ENCODE measurements at places on chromosomes 1 and 21.

- DNase-seq, result no peak
Measured at GRCh38 chr1:220378571-220379302, 106.5 kb upstream of the RAB3GAP2 start.

DNA sequence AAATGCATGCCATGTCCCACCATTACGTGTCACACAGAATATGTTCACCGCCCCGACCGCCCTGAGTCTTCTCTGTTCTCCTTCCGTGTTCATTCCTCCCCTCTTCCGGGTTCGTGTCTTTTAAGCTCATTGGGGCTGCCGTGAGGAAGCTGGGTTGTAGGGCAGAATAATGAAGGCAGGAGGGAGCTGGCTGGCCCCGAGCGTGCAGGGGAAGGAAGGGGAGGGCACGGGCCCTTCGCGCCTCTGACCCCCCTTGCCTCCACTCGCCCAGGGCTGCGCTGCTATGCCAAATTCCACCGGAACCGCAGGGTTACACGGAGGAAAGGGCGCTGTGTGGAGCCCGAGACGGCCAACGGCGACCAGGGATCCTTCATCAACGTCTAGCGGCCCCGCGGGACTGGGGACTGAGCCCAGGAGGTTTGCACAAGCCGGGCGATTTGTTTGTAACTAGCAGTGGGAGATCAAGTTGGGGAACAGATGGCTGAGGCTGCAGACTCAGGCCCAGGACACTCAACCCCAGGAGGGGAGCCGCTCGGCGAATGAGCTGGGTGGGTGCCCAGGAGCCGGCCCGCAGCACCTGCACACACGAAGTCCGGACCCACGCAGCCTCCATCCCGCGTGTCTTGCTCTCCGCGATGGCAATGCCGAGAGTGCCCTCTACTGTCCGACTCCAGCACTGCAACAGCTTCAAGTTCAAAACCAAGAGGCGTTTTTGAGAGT, 16.5 kb upstream of the AGTRAP start:
- DNase-seq, result peak; percentile 89

DNA sequence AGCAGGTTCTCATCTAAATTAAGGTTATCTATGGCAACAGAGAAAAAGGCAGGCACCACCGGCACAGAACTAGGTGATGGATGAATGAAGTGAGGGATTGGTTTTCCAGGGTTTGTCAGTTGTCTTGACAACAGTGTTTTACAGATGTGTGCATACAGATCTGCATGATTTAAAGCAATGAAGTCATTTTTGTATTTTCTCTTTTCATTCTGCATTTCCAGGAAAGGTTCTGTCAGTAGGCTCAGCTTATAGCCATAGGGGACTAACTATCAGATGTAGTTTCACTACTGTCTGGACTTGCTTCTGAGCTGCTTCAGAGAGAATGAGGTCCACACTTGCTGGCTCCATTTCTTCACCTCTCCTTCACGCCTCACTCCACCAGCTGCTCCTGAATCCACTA, 98.2 kb upstream of the LMO4 start:
- DNase-seq, result no peak

GRCh38 chr1:235996048-235996785, 68.7 kb downstream of the NID1 start:
- no peak for DNase-seq

GRCh38 chr1:211928993-211929637, 98.6 kb upstream of the LPGAT1 start:
- peak; percentile 13 for DNase-seq
